ENCODE measurements at places on chromosomes 1 and 21.

DNA sequence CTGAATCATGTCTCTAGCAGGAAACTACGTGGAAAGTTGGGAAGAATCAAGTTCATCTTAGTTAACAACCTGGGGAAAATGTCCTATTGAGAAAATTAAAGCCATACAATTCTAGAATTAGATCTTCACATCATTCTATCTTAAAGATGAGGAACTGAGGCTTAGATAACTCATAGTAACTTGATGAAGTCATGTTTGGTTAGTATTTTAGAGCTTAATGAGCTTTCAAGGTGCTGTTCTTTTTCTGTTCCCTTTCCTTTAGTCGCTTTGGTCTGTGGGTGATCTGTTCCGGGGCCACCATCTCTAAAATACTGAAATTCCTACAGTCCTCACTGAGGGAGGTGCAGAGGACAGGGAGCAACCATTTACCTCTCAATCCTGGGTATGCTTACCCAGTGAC, 4.3 kb upstream of the GLUL start:
- no peak for DNase-seq

GRCh38 chr1:43241413-43241836, 28.4 kb upstream of the TMEM125 start:
- DNase-seq = no peak

GRCh38 chr1:72117621-72118020, 164.7 kb downstream of the NEGR1 start:
- no peak for DNase-seq

- no peak for DNase-seq
Measured at GRCh38 chr1:161492827-161493226, 12.4 kb upstream of the FCGR2A start.

DNA sequence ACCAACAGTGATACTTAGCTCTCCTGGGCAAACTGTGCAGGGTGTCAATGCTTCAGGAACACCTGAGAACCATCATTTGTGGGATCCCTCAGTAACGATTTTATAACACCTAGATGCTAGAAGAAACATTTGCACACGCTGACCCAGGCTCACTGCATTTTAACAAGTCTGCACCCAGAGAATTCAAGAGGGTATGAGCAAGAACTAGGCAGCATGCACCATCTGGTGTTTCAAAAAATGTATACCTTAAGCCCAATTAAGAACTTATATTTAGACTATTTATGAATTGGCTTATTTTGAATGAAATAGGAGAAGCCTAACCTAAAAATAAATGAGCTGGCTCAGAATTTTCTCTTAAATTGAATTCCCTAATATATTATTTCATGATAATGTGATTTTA, 400.5 kb downstream of the GPATCH2 start:
- no peak for DNase-seq

GRCh38 chr21:24989516-24989915, 617.8 kb downstream of the MRPL39 start:
- DNase-seq = no peak

DNA sequence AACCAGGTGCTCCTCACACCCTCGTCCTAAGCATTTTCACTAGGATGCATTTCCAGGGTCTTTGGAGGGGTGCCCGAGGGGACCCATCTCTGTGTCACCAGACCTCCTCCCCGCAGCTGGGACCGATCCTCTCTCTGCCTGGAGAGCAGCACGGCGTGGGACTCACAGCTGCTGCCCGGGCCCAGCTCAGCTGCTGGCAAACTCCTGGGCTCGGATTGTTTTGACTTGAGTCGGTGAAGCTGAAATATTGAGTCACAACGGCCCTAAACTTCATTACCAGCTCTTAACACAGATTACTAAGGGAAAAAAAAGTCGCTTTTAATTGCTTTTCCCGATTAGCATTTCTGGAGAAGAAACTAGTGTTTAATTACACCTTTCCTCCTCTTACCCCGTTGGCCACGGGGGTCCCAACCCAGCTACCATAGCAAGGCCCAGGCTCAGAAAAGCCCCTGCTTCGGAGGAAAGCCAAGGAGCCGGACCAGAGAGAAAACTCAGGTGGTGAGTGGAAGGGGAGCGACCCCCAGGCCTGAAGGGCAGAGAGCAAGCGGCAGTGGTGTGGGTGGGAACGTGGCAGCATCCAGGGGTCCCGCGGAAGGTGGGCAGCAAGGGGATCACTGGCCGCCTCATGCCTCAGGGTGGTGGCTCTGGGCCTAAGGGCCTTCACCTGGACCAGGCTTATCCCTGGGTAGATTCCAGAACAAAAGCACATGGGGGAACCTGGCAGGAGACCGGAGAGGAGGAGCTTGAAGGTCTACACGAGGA, 41.7 kb downstream of the CASZ1 start:
- DNase-seq = no peak

DNA sequence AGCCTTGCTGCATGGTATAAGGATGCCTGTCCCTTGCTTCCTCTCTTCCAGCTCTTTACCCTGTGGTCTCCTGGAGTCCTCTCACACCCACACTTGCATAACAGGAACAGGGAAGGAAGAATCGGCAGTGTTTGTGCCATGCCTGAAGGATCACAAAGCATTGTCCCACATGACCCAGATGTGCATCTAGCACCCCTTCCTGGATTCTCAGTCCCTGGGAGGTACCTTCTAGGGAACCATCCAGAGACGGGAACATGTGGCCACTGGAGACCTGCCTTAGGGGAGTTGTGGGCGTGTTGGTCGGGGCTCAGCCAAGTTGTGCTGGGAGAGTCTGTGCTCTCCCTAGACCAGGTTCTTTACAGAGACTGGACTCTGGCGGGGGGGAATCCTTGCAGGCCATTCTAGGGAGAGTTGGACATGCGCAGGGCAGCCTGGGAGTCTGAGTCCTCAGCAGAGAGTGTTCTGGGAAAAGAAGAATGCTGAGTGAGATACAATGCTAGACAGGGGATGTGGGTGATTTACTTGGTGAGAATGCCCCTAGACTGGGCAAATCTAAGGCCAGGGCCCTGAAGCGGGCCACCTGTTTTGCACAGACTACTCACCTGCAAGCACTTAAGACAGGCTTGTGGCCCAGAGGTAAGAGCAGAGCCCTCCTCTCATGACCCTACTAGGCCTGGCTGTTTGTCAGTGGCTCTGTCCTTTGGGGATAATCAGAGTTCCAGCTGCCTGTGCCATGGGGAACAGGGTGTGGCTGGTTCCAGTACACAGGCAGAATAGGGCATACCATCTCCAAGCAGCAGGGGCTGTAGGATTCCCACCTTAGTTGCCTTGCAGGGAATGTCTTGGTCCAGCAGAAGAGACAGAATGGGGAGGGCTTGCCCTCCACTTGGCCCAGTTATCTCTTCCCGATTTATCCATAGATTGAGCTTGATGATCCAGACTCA, 89.8 kb downstream of the MAN1C1 start:
- no peak for DNase-seq

GRCh38 chr1:46081206-46081605, 51.2 kb downstream of the PIK3R3 start:
- no peak for DNase-seq

GRCh38 chr1:6743189-6744101, 41.8 kb upstream of the CAMTA1 start:
- peak; percentile 66 for DNase-seq

- DNase-seq = no peak
Measured at GRCh38 chr21:42262831-42263231, 43.9 kb downstream of the ABCG1 start.

Data from hematopoietic multipotent progenitor cell treated with erythropoietin and hydrocortisone succinate and interleukin-3 and kit ligand, for 8 days (in vitro differentiated cells).